ENCODE measurements at places on chromosomes 7 and 10. TPM values are rescaled to one million over a fixed set of nuclear protein-coding genes. Genes with fewer than 3 reads are reported as not detected.

Gene ALOX5
- 2.7 TPM for total RNA-seq

Gene NRG3
- not detected for total RNA-seq

Gene MKI67
- 0.42 TPM for total RNA-seq

Gene CFTR
- total RNA-seq, result not detected

Gene PIK3CG
- 1.1 TPM for total RNA-seq

Gene GPC2
- total RNA-seq, result 0.38 TPM

Gene IL2RA
- 0.71 TPM for total RNA-seq

Gene CYP26C1
- 0.06 TPM for total RNA-seq

Gene BICC1
- 8.2 TPM for total RNA-seq

Gene IL15RA
- total RNA-seq, result 7.9 TPM

Gene STEAP2
- total RNA-seq, result 1.7 TPM

Gene CASTOR2
- 164 TPM for total RNA-seq

Gene SLC13A4
- total RNA-seq, result not detected

Gene UCN3
- total RNA-seq, result not detected

Gene VWC2
- total RNA-seq, result not detected

Gene SLC26A3
- 0.24 TPM for total RNA-seq

Gene TMEM225B
- not detected for total RNA-seq

Gene HYAL4
- 2.2 TPM for total RNA-seq

Gene PPP1R3C
- total RNA-seq, result 359 TPM

Gene MNX1
- total RNA-seq, result not detected

Gene ACTL6B
- not detected for total RNA-seq

Gene FKBP6
- not detected for total RNA-seq

Gene SCART1
- 0.37 TPM for total RNA-seq

Gene PRF1
- total RNA-seq, result 1.7 TPM

Gene ZRANB1
- 25.7 TPM for total RNA-seq

Gene PON1
- not detected for total RNA-seq

Gene REEP3
- total RNA-seq, result 16.1 TPM

Gene GIMAP5
- total RNA-seq, result 7.9 TPM

Gene EBLN1
- not detected for total RNA-seq

Gene THSD7A
- total RNA-seq, result 0.21 TPM

Gene HABP2
- not detected for total RNA-seq

Gene PDE1C
- 1.9 TPM for total RNA-seq

Gene OPALIN
- total RNA-seq, result not detected

Gene SDK1
- total RNA-seq, result 1.6 TPM

All from psoas muscle (tissue), 8 donors.